WTC11 (cell line): ENCODE measurements at places on chromosomes 1 and 21.

GRCh38 chr1:234655328-234656069 is 45.5 kb upstream of the IRF2BP2 start:
- DNase-seq = no peak
- H3K27ac ChIP-seq = no peak overlapping the region

DNA sequence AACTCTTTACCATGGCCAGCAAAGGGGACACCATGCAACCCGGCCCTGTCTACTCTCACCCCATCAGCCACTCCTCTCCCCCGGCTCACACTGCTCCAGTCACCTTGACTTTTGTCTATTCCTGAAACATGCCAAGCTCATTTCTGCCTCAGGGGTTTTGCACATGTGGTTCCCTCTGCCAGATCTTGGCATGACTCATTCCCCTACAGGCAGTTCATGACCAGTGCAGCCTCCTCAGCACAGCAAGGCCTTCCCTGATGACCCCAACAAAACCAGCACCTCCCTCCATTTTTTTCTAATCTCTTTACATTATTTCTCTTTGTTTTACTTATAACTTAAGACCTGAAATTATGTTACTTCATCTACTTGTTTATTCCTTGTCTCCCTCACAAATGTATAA is 58.6 kb upstream of the GJB5 start:
- no peaks in the 10 kb centered on the region for H3K4me1 ChIP-seq
- no peaks in the 10 kb centered on the region for H3K36me3 ChIP-seq
- H3K27me3 ChIP-seq = peaks cover 3% of the 10 kb centered on the region
- no peak overlapping the region for H3K4me3 ChIP-seq
- DNase-seq = no peak

- DNase-seq = peak; percentile 85
- peaks cover 31% of the 10 kb centered on the region for H3K4me1 ChIP-seq
- H3K27me3 ChIP-seq = peaks cover 23% of the 10 kb centered on the region
- H3K4me3 ChIP-seq = peak overlapping the region; percentile 60
- no peaks in the 10 kb centered on the region for H3K36me3 ChIP-seq
Observed at GRCh38 chr1:175152006-175152652, 40.4 kb downstream of the KIAA0040 start.

GRCh38 chr21:31133243-31133830 is 95.1 kb upstream of the KRTAP19-8 start:
- H3K27me3 ChIP-seq = no peaks in the 10 kb centered on the region
- H3K4me1 ChIP-seq = peaks cover 11% of the 10 kb centered on the region
- no peak overlapping the region for H3K27ac ChIP-seq
- H3K4me3 ChIP-seq = no peak overlapping the region
- DNase-seq = no peak

- H3K27ac ChIP-seq = no peak overlapping the region
- peak; percentile 49 for DNase-seq
- H3K27me3 ChIP-seq = peaks cover 13% of the 10 kb centered on the region
- peaks cover 32% of the 10 kb centered on the region for H3K4me1 ChIP-seq
- no peak overlapping the region for H3K4me3 ChIP-seq
Observed at GRCh38 chr1:200034761-200035396, 7.4 kb downstream of the NR5A2 start.
